ENCODE measurements at places on chromosomes 11 and 22. TPM values are rescaled to one million over a fixed set of nuclear protein-coding genes. Genes with fewer than 3 reads are reported as not detected.
A peak's percentile ranks its signal among the peaks of the same experiment; 100 is the strongest.

The SEZ6L gene
- 6.6 TPM for polyA plus RNA-seq

The OR5AR1 gene
- polyA plus RNA-seq: not detected

The KRTAP5-8 gene
- not detected for polyA plus RNA-seq

The C11orf86 gene
- 0.07 TPM for polyA plus RNA-seq

The CTSW gene
- 0.65 TPM for polyA plus RNA-seq

The ZNRF3 gene
- 3.1 TPM for polyA plus RNA-seq

The POLR3H gene
- 14.8 TPM for polyA plus RNA-seq

The CSNK2A3 gene
- not detected for polyA plus RNA-seq

The SHANK3 gene
- 18.7 TPM for polyA plus RNA-seq

The SDHAF2 gene
- polyA plus RNA-seq: 24.2 TPM

The GGTLC2 gene
- not detected for polyA plus RNA-seq

DNA sequence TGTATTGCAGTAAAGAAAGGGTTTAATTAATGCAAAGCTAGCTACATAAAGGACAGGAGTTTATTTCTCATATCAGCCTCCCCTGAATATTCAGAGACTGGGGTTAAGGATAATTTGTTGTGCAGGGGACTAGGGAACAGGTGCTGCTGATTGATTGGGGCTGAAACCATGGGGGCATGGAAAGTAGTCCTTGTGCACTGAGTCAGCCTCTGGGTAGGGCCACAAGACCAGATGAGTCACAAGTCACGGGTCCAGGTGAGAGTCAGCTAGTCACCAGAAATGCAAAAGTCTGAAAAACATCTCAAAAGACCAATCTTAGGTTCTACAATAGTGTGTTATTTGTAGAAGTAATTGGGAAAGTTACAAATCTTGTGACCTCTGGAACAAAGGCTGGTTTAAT is 32.9 kb upstream of the SYT13 start:
- H3K4me1 ChIP-seq: no peaks in the 10 kb centered on the region
- no peak overlapping the region for H3K27ac ChIP-seq
- DNase-seq: no peak
- no peaks in the 10 kb centered on the region for H3K36me3 ChIP-seq

DNA sequence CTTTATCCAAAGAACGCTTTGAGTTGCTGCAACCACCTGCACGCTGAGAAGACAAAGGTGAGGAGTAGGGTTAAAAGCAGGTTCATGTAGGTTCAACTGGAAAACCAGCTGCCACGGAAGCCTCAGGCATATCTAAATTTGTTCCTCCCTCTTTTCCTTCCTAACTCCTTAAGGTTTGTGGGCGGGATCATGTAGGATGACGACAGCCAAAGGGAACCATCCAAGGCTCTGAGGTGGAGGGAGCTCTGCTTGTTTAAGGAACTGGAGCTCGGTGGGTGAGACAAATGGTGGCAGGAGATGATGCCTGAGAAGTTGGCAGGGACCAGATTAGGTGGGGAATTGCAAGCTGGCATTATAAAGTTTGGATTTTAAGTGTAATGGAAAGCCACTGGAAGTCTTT is 60.3 kb downstream of the SPON1 start:
- DNase-seq: no peak
- H3K4me1 ChIP-seq: no peaks in the 10 kb centered on the region
- H3K36me3 ChIP-seq: no peaks in the 10 kb centered on the region
- H3K4me3 ChIP-seq: no peak overlapping the region
- no peak overlapping the region for H3K27ac ChIP-seq
- no peaks in the 10 kb centered on the region for H3K27me3 ChIP-seq

DNA sequence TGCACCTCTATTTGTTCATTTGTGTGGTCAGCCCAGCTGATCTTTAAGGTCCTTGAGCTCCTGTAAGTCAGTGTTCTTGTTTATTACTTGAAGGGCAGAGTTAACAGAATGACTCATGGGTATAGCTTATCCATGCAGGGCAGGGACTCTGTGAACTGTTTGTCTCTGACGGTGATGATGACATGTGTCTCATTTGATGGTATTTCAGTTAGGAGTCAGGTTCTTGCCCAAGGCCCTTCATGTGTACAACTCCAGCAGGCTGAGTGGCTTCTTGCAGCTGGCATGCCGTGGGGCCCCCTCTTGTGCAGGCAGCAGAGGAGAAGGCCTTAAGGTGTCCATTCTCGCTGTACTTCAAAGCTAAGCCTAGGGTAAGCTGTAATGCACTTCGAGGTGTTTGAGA is 165.1 kb downstream of the DBX1 start:
- H3K27me3 ChIP-seq: no peaks in the 10 kb centered on the region
- no peak overlapping the region for H3K4me3 ChIP-seq
- peaks cover 8% of the 10 kb centered on the region for H3K4me1 ChIP-seq
- no peak for DNase-seq

- H3K27ac ChIP-seq: peak overlapping the region; percentile 71
- DNase-seq: peak; percentile 87
- no peaks in the 10 kb centered on the region for H3K27me3 ChIP-seq
- peak overlapping the region; percentile 53 for H3K4me3 ChIP-seq
- H3K36me3 ChIP-seq: no peaks in the 10 kb centered on the region
Observed at GRCh38 chr11:124746621-124747243, 5.3 kb downstream of the VSIG2 start.

- no peak overlapping the region for H3K4me3 ChIP-seq
- H3K27ac ChIP-seq: no peak overlapping the region
- H3K27me3 ChIP-seq: no peaks in the 10 kb centered on the region
- no peaks in the 10 kb centered on the region for H3K36me3 ChIP-seq
- no peak for DNase-seq
Observed at GRCh38 chr11:45094958-45095690, 51.3 kb upstream of the PRDM11 start.

DNA sequence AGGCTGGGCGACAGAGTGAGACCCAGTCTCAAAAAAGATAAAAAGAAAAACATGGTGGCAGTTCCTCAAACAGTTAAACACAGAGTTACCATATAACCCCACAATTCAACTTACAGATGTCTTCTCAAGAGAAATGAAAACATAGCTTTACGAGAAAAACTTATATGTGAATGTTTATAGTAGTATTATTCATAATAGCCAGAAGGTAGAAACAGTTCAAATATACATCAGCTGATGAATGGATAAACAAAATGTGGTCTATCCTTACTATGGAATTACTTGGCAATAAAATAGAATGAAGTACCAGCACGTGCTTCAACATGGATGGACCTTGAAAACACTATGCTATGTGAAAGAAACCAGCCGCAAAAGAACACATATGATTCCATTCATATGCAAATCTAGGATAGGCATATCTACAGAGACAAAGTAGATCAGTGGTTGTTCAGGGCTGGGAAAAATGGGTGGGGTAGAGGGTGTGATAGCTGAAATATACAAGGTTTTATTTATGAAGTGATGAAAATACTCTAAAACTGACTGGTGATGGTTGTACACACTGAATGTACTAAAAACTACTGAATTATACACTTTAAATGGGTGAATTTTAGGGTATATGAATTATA is 12.4 kb downstream of the NF2 start:
- no peaks in the 10 kb centered on the region for H3K36me3 ChIP-seq
- H3K4me3 ChIP-seq: no peak overlapping the region

GRCh38 chr11:113334183-113334582 is 19.8 kb downstream of the TTC12 start:
- H3K27me3 ChIP-seq: no peaks in the 10 kb centered on the region
- no peak overlapping the region for H3K4me3 ChIP-seq
- DNase-seq: no peak

GRCh38 chr11:28228196-28228895 is 120.2 kb downstream of the METTL15 start:
- no peak overlapping the region for H3K27ac ChIP-seq
- no peaks in the 10 kb centered on the region for H3K36me3 ChIP-seq

DNA sequence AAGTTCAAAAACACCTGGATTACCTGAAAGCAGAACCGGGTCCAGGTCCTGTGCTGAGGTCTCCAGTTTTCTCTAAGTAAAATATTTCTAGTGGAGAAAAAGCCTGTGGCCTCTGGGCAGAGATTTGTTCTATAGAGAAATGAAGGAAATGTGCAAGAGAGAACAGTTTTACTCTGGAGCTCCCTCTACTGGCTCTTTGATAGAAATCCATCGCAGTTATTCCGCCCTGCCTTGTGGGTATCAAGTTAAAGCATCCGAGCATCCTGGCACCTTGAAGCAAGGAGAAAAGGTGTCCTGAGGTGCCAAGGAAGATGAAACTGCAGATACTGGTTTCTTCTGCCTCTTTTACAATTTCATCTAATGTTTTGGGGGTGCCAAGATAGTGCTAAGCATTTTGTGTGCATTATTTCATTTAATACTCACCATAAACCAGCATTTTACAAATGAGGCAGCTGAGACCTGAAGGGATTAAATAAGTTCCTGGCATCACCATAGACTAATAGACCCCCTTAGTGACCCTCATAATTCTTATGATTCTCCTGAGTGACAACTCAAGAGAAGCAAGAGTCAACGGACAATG is 113.1 kb upstream of the HSD17B12 start:
- H3K4me3 ChIP-seq: no peak overlapping the region
- H3K36me3 ChIP-seq: no peaks in the 10 kb centered on the region
- no peak overlapping the region for H3K27ac ChIP-seq
- H3K27me3 ChIP-seq: no peaks in the 10 kb centered on the region

DNA sequence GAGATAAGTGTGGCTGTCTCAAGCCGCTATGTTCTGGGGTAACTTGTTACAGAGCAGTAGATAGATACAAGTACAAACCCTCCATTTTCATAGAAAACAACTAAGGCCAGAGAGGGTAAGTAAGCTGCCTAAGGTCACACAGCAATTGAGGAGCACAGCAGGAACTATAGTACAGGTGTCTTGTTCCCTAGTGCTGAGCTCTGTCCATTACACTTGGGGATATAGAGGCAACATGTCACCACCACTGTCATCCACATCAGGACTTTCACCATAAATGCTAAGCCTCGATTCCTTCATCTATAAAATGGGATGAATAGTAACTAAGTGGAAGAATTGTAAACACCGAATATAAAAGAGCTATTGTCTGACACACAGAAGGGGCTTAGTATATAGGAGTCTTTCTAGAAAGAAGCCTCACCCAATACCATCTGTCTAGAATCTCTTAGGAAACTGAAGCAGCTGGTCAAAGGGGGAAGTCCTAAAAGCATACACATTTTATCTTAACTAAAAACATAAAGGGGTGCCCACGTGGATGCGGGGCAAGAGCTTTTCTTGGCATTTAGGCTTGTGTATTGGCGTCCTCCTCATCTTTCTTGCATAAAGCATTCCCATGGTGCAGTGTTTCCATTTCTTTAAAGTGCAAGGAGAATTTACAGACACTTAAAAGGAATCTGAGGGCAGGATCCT is 93.8 kb upstream of the ALX4 start:
- H3K27me3 ChIP-seq: no peaks in the 10 kb centered on the region
- H3K36me3 ChIP-seq: no peaks in the 10 kb centered on the region
- no peaks in the 10 kb centered on the region for H3K4me1 ChIP-seq
- no peak overlapping the region for H3K27ac ChIP-seq
- H3K4me3 ChIP-seq: no peak overlapping the region

- DNase-seq: no peak
- no peaks in the 10 kb centered on the region for H3K4me1 ChIP-seq
- H3K36me3 ChIP-seq: no peaks in the 10 kb centered on the region
Observed at GRCh38 chr11:37946155-37946766, 1348.2 kb upstream of the RAG2 start.

DNA sequence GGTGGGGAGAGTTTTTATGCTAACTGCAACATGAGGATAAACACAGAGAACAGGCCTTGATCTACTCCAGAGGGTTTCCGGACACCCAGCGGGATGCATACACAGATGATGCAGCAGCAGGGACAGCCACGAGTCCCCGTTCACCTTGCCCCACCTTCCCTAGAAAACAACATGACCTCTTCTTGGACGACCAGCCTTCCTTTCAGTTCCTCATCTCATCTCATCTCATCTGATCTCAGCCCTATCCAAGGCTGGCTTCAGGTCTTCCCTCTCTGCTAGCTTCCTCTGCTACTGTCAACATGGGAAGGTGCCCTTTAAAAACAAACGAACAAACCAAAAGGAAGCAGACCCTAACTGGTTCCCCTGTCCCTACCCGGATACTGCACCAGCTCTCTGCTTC is 1356.2 kb downstream of the TBC1D22A start:
- no peak for DNase-seq
- no peak overlapping the region for H3K27ac ChIP-seq
- no peaks in the 10 kb centered on the region for H3K27me3 ChIP-seq

GRCh38 chr11:69434471-69434931 is 47.0 kb upstream of the LINC01488 start:
- H3K4me3 ChIP-seq: no peak overlapping the region
- H3K27ac ChIP-seq: no peak overlapping the region
- H3K4me1 ChIP-seq: no peaks in the 10 kb centered on the region
- no peak for DNase-seq

DNA sequence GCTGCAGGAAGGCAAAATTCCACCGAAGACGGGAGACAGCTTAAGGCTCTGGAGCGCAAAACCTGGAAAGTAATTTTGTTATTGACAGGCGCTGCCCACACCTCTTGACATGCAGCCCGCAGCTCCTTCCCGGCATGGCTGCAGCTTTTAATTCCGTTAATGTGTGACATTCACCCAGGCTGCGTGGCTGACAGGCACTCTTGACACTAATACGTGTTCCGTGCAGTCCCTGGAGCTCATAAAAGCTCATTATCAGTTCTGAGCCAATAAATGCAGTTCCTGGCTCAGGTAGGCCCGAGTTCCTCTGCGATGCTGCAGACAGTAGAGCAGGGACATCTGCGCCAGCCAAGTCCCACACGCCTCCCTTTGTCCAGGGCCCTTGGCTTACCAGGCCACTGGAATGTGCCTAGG is 34.8 kb downstream of the TSPAN18 start:
- no peaks in the 10 kb centered on the region for H3K36me3 ChIP-seq
- no peaks in the 10 kb centered on the region for H3K27me3 ChIP-seq
- H3K4me3 ChIP-seq: no peak overlapping the region
- H3K27ac ChIP-seq: no peak overlapping the region
